NCI-H1930 (cell line): ENCODE measurements at places on chromosomes 2 and 18.

DNA sequence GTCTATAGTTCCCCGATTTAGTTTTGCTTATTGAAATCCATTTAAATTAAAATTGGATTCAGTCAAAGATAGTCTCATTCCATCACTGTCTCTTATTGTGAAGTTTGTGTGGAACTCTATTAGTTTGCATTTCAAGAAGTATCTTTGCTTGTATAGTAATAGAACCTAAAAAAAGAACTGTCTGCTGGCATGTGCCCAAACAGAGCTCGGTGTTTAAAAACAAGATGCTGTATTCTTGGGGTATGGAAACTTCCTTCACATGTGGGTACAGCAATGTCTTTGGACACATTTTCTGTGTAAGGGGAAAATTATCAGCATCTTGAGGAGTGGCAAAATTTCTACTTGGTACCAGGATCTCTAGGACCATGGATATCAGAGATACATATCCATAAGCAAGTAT, 292.6 kb downstream of the PLCL1 start:
- DNase-seq = no peak

GRCh38 chr18:26909599-26910290, 44.2 kb upstream of the AQP4 start:
- no peak for DNase-seq

DNA sequence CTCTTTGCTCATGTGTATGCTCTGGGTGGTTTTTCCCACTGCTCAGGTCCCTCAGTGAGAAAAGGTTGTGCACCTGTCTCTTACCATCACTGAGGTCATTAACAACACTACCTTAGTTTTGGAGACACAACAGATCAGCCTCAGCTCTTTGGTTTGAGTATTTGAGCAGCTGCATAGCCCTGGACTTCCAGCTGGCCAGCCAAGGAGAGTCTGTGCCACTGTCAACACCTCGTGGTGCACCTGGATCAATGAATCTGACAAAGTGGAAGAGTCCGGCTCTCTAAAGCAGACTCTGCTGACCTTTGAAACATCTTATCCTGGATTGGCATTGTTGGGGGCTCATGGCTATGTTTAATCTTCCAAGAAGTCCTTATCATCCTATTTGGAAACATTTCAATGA, 30.0 kb downstream of the SERPINB8 start:
- no peak for DNase-seq

GRCh38 chr2:10575609-10576280, 114.0 kb downstream of the NOL10 start:
- DNase-seq = no peak

DNA sequence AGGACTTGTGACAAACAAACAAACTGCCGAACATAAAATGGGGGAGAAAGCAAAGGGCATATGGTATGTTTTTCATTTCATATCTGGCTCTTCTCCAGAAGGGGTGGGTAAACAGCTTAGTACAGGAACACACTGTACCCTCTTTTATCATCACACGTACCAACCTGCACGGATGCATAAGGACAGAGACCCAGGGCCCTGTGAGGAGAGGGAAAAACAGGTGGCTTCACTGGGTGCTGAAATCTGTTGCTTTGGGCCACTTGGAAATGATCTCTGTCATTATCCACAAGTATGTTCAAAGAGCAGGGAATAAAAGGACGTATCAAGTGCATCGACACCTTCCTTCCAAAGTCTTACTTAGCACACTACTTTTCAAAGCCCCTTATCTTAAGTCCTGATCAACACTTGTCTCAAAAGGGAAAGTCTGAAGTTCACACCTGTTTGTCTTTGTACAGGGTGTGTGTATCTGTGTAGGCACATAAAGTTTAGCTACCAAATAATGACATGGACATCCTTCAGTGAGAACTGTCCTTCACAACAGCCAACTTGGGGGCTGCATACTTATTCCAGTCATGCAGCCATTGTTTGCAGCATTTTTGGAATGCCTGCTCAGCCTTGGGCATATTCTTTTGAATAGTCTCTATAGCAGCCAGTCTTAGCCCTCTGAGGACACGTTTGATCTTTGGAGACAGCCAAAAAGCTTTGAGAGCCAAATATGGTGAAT, 60.6 kb downstream of the IRS1 start:
- DNase-seq = no peak

DNA sequence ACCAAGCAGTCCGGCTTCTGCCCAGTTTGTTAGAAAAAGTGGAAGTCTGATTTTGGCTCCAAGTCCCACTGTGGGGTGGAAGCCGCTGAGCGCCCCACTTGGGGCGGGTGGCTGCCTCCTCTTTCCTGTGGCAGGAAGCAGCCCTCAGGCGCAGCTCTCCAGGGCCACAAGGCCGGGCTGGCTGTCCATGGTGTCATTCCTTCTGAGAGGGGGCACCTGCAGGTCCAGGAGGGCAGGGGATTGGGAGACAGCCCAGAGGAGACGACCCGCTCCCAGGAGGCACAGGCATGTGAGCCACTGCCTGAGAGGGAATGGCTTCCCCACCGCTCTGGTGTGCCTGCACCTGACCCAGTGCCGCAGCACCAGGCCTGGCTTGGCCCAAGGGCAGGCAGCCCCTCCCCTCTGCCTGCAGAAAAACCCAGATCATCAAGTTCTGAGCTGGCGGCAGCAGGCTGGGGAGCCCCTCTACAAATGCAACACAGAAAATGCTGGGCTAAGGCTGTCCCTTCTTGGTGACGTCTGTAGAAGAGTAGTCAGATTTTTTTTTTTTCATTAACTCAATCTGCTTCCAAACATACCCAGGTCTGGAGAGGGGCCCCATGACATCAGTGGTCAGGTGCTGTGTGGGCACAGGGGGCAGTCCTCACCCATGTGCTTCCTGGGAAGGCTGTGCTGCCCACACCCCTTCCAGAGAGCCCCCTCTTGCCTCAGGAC, 38.4 kb downstream of the HS6ST1 start:
- no peak for DNase-seq

DNA sequence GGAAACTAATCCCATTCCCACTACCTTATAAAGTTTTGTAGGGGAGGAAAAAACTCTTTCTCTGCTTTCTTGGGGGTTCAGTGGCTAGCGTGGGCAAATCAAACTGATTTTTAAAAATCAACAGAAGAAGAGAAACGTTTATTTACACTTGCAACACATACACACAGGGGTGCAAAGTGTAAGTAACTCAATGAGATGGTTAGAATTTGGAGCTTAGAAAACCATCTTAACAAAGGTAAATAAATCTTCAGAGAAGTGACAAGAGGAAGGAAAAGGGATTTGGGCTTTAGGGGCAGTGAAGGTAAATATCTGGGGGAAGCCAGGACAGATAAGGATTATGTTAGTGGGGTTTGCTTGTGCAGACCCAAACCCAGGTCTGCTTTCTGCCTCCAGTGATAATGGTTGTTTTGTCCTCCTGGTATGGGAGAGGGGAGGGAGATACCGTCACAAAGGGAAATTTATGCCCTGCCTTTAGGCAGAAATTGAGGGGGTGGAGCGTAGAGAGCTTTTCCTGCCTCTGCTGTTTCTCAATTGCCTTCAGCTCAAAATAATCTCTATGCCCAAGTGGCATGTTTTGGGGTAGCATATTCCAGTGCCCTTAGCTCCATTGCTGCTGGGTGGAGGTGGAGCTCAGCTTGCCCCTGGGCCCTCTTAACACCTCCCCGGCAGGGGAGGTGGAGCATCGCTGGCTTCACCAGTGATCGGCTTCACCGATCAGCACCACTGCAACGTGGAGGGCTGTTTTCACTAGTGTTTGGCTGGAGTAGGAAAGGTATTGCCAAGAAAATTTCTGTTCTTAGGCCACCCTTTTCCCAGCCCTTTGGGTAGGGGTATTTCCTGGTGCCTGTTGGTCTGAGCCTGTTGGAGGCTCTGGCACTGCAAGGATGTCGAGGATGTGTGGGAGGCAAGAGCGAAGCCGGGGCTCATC, 92.2 kb downstream of the TEX51 start:
- DNase-seq = no peak

GRCh38 chr18:78765637-78766281, 213.9 kb upstream of the SALL3 start:
- DNase-seq = no peak

GRCh38 chr18:6600667-6601167, 128.8 kb upstream of the ARHGAP28 start:
- no peak for DNase-seq

DNA sequence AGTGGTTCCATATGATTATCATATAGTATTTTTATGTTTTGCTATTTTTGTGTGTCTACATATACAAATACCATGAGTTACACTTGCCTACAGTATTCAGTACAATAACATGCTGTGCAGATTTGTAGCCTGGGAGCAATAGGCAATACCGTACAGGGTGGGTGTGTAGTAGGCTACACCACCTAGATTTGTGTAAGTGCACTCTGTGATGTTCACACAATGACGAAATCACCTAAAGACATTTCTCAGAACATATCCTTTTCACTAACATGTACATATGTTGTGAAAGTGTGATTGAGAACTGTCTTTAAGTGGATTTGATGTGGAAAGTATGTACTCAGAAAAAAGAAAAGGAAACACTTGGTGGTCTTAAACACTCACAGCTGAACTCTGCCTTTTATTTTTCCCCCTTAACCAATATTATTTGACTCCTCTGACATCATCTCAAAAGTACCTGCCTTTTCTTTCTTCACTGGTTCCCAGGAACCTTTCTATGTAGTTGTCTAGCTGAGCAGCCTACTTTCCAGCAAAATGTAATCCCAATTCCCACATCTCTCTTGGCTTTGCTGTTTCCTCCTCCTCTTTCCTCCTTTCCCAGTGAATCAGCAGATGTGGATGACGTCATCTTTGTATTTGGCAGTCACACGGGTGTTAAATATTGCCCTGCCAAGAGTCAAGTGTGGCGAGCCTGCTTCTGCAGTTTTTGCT, 47.7 kb downstream of the OSBPL6 start:
- DNase-seq = no peak

DNA sequence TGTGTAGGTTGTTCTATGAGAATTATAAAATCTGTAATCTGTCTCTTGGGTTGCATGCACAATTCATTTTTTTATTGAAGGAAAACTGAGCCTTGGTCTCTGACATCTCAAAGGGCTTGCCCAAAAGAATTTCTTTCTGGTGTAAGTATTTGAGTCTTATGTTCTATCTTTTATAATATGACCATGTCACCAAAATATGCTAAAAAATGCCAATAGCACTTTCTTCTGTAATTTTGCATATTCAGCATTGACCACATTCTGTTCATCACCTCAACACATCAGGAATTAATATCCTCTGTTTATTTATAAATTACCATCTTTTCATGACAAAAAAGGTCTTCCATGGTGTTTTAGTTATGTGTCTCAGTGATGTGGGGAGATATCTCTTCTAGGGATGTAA, 268.7 kb upstream of the TCF4 start:
- no peak for DNase-seq

- DNase-seq = no peak
These were observed 89.6 kb downstream of the ITGB1BP1 start for GRCh38 chr2:9333591-9334171.
